Stimulated activated CD4-positive, alpha-beta T cell treated with anti-CD3 and anti-CD28 coated beads, Interleukin-15, amount 100 ng/mL, for 1 hour (primary cell): ENCODE measurements at places on chromosomes 2 and 18.

- DNase-seq = no peak
These were observed 64.7 kb upstream of the CWC22 start for GRCh38 chr2:180071797-180072196.

DNA sequence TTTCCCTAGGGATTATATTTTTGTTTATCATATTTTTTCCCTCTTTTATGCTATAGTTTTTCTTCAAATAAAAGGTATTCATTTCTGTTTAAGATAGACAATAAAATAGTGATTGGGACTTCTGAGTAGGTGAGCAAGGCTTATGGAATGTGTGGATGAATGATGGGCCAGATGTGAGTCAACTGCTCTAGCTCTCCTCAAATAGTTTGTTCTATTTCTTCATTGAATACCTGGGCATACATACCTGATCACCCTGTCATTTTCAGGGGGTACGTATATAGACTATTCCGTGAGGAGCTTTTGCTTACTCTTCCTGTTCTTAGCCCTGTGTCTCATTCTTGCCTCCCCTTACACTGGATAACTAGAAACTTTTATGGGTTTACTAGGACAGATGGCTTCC, 41.9 kb downstream of the BABAM2 start:
- no peak for DNase-seq

- no peak for DNase-seq
These were observed 97.2 kb upstream of the NXPH2 start for GRCh38 chr2:138877421-138877820.

DNA sequence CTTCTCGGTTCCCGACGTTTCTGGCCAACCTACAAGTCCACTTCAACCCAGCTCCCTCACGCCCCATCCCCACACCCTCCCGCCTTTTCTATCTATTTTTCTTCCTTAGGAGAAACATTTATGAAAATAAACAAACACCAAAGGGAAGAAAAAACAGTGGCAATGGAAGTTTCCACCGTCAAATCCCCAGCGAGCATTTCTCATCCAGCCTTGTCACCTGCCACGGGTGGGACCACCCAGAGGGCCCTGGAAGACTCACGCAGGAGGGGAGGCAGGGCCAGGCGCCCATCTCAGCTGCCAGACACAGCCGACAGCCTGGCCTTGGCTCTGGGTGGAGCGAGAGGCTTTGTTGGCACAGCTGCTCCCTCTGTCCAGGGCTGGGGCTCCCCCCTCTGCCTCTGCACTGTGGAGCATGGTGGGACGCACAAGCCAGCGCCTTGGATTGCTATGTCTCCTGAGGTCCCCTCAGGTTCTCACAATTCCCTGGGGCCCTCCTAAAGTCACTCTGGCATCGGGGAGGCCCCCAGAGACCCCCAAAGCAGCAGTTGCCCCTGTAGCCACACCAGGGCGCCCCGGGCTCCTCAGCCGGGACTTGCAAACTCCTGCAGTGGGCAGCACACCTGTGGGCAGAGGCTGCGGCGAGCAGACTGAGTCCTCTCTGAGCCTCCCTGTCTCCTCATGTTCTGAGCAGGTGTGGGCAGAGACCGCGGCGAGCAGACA, 395.7 kb upstream of the SALL3 start:
- no peak for DNase-seq

GRCh38 chr2:48572816-48573215, 42.9 kb downstream of the STON1 start:
- no peak for DNase-seq

GRCh38 chr2:62354771-62355561, 151.0 kb downstream of the TMEM17 start:
- no peak for DNase-seq

GRCh38 chr2:73610111-73610510, 32.1 kb downstream of the NAT8 start:
- DNase-seq = no peak

DNA sequence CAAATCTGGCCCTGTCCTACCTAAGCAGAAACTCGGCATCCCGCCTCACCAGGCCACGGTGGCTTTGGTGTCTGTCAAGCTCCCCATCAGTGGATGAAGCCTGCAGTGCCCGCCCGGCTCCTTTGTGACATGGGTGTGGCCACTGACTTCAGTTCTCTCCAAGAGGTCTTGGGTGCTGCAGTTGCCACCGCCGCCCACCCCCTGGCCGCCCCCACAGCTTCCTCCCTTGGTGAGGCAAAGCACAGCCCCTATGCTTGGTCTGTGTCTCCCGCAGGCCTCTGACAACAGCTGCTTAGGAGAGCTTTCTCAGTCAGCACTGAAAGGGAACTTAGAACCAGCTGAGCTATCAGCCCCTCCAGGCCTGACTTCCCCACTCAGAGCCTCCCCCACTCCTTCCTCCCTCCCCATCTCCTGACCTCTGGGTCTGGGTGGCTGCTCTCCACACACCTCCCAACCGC, 22.9 kb upstream of the GPR55 start:
- DNase-seq = no peak

- DNase-seq = no peak
These were observed 356.2 kb upstream of the SMIM21 start for GRCh38 chr18:75783566-75784281.

GRCh38 chr2:76812156-76812555, 710.0 kb downstream of the LRRTM4 start:
- no peak for DNase-seq

GRCh38 chr18:79910563-79911343, 40.7 kb downstream of the SLC66A2 start:
- no peak for DNase-seq

DNA sequence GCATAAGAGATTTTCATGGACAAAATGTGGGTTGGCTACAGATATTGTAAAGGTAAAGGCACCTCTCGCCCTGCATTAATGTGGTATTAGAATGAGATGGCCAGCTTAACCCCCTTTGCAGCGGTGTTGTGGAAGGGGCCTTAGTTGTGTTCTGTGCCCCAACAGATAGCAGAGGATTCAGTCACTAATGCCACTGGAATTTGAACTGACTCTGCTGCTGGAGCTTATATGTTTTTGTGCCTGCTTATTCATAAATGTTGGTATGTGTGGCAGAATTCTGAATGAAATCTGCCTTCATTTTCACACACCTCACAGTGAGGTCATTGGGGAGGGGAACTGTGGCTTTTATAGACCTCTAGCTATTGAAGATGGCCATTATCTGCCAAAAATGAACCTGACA, 90.7 kb upstream of the ITGA6 start:
- DNase-seq = no peak

DNA sequence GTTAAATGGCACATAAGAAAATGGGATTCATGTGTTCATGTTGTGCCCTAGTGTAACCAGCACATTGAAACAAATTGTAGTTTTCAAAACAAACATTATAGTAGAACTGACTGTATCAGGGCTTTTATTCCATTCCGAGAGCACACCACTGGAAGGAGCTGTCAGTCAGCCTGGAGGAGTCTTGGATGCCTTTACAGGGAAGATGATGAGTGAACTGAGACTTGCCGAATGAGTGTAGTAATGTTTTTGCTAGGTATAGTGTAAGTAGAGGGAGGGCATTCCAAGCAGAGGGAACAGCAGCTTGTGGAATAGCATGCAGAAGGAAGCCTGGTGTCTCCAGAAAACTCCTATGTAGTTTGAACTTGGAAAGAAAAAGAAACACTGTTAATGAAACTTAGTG, 183.5 kb downstream of the MCFD2 start:
- DNase-seq = no peak

- DNase-seq = no peak
These were observed 77.8 kb upstream of the SETBP1 start for GRCh38 chr18:44602845-44603244.

DNA sequence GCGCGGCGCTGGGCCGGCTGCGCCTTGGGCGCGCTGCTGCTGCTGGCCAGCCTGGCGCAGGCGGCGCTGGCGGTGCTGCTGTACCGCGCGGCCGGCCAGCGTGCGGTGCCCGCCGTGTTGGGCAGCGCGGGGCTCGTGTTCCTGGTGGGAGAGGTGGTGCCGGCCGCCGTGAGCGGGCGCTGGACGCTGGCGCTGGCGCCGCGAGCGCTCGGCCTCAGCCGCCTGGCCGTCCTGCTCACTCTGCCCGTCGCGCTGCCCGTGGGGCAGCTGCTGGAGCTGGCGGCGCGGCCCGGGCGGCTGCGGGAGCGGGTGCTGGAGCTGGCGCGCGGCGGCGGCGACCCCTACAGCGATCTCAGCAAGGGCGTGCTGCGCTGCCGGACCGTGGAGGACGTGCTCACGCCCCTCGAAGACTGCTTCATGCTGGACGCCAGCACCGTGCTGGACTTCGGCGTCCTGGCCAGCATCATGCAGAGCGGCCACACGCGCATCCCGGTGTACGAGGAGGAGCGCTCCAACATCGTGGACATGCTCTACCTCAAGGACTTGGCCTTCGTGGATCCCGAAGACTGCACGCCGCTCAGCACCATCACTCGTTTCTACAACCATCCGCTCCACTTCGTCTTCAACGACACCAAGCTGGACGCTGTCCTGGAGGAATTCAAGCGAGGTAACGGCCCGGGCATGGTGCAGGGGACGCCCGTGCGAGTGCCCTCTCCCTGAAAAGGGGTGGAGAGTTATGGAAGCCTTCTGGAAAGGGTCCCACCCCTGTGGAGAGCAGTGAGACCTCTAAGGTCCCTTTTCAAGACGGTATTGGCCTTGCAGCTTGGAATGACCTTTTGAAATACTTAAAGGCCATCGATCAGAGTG, 1.0 kb downstream of the CNNM3 start:
- no peak for DNase-seq

- DNase-seq = no peak
These were observed 62.5 kb downstream of the RRM2 start for GRCh38 chr2:10185046-10185445.

GRCh38 chr18:54947091-54947490, 12.2 kb downstream of the CCDC68 start:
- no peak for DNase-seq

DNA sequence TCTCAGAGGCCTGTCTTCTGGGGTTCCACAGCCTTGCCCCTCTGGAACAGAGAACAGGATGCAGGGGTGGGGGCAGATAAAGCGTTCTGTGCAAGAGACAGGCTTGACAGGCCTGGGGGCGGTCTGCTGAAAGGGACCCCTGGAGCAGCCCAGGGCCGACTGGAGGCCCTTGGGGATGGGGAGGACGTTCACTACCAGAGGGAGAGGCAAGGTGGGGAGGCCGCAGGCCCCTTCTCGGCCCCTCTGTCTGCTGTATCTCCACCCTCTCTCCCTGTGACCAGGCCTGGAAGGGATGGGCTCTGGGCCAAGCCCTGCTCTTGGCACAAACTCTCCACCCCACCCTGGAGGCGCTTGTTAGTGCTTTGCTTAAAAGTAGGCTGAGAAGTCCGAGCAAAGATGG, 27.3 kb upstream of the INHBB start:
- DNase-seq = no peak

DNA sequence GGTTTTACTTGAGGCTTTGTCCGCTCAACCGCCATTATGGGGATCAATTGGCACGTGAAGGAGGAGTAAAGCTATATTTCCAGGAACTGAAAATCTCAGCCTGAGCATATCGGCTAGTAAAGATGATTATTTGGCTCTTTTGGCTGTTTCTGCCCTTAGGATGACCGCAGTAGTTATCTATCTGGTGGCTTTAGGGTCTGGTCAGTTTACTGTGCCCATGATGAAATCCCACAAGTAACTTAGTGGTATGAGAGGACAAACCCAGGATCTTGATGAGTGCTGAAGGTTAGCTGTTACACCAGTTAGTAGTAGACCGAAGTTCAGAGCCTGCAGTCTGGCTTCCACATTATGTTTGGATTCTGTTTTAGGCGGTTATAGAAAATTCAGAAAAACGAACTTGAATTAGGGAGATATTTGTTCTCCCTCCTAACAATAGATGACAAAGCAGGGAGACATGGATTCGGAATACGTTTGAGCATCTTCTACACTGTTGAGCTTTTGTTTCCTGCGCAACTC, 1.2 kb downstream of the MAT2A start:
- DNase-seq = no peak

GRCh38 chr18:77177009-77177408, 44.4 kb upstream of the MBP start:
- no peak for DNase-seq

DNA sequence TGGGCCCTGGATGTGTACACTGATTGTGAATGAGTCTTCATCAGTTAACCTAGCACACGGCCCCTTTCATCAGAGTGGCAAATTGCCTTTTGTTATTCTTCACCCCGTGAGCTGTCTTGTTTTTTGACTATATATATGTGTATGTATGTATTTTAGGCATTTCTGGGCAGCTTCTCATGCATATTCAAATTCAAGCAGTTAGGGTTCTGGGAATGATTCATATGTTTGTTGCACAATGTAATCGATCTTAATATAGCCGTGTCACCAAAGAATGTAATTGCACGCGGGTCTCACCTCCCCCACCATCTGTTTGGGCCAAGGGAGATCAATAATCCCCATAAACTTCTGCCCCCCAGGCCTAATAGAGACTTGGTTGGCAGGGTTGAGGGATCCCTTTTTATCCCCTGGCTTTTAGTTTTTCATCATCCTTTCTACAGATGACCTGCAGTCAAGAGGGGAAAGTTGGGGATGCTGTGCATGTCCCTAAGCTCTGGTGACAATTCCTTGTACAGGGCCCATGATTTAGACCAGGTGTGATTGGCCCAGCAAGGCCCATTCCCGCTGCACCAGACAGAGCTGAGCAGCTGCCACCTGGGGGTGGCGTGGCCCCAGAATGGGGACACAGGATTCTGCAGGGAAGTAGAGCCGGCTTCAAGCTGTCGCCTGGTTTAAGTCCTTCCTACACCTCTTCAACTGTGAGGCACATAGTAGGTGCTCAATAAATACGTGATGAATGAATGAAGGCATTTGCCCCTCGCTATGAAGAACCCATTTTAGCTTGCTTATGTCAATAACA, 19.2 kb downstream of the KCNF1 start:
- no peak for DNase-seq

DNA sequence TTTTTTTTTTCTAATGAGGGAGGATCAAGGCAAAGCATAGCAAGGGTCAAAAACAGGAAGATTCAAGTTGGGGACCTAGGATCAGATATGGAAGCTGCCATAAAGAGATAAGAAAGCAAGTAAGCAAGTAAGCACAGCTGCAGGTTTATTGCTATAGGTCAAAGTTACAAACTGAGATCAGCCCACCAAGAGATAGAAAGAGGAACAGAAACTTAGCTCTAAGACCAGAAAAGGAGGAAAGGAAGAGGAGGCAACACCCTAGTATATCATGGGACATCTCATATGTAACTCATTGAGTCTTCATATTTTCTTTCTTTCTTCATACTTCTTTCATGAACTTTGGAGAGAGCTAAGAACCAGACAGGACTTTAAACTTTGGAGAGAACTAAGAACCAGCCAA, 295.9 kb upstream of the CRIM1 start:
- DNase-seq = no peak

- no peak for DNase-seq
These were observed 242.1 kb upstream of the HS6ST1 start for GRCh38 chr2:128560718-128561117.
